ENCODE measurements at places on chromosomes 2 and 18. TPM values are rescaled to one million over a fixed set of nuclear protein-coding genes. Genes with fewer than 3 reads are reported as not detected.

Gene KCNE4
- 25.0 TPM for total RNA-seq

Gene KIAA1328
- 21.1 TPM for total RNA-seq

- no peak overlapping the region for H3K4me3 ChIP-seq
- DNase-seq: no peak
- no peaks in the 10 kb centered on the region for H3K4me1 ChIP-seq
- H3K27me3 ChIP-seq: no peaks in the 10 kb centered on the region
- H3K36me3 ChIP-seq: no peaks in the 10 kb centered on the region
Observed at GRCh38 chr18:67862069-67862468, 345.5 kb upstream of the DSEL start.

- H3K27ac ChIP-seq: no peak overlapping the region
- DNase-seq: no peak
- no peaks in the 10 kb centered on the region for H3K36me3 ChIP-seq
- H3K4me3 ChIP-seq: no peak overlapping the region
- H3K4me1 ChIP-seq: no peaks in the 10 kb centered on the region
Observed at GRCh38 chr18:73896685-73897084, 250.9 kb downstream of the FBXO15 start.

DNA sequence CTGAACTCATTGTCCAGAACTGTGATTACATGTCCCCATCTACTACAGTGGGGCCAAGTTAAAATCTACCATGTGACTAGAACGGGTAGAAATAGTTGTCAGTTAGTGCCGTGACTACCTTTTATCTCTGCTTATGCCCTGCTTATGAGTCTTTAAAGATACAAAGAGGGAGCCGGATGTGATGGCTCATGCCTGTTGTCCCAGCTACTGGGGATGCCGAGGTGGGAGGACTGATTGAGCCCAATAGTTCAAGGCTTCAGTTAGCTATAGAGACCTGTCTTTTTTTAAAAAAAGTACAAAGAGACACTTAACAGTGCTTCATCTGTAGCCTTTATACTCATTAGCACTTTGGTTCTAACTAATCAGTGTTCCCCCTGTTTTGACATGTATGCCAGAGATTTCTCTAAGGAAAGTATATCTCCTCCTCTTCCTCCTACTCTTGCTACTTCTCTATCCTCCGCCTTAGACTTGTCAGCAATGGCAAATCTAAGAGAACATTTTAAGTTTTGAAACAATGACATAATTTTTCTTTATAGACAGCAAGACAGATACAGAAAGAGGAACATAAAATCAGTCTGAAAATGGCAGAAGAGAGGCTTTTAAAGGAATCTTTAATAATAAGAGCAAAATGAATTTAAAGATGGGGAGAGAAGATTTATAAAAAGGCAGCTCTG, 45.0 kb downstream of the NBEAL1 start:
- no peak for DNase-seq
- H3K4me1 ChIP-seq: no peaks in the 10 kb centered on the region
- peaks cover 3% of the 10 kb centered on the region for H3K36me3 ChIP-seq
- no peaks in the 10 kb centered on the region for H3K27me3 ChIP-seq
- no peak overlapping the region for H3K4me3 ChIP-seq

DNA sequence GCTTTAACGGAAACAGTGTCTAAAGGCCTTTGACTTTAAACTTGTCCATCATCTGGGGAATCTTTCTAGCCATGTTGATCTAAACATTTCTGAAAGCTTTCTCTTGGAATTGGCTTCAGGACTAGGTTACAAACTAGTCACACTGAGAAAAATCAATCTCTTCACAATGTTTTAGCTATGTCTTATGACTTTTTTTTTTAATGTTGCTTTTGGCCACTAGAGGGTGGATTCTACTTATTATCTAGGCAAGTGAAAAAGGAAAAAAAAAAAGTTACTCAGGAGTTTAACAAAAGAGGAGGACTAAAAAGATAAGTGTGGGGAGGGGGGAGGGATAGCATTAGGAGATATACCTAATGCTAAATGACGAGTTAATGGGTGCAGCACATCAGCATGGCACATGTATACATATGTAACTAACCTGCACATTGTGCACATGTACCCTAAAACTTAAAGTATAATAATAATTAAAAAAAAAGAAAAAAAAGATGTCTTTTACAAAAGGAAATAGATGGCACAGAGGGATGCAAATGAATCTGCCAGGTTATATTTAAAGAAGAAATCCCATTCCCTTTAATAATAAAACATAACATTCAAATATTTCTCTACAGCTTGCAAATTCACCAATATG, 160.4 kb upstream of the PID1 start:
- H3K27me3 ChIP-seq: no peaks in the 10 kb centered on the region
- DNase-seq: no peak
- no peaks in the 10 kb centered on the region for H3K4me1 ChIP-seq

GRCh38 chr18:76395609-76396008, 99.4 kb downstream of the ZNF516 start:
- H3K36me3 ChIP-seq: no peaks in the 10 kb centered on the region
- peak; percentile 77 for DNase-seq
- no peaks in the 10 kb centered on the region for H3K27me3 ChIP-seq
- no peak overlapping the region for H3K27ac ChIP-seq

Gene CABYR
- total RNA-seq: 1.3 TPM

Gene KATNAL2
- total RNA-seq: 2.4 TPM

DNA sequence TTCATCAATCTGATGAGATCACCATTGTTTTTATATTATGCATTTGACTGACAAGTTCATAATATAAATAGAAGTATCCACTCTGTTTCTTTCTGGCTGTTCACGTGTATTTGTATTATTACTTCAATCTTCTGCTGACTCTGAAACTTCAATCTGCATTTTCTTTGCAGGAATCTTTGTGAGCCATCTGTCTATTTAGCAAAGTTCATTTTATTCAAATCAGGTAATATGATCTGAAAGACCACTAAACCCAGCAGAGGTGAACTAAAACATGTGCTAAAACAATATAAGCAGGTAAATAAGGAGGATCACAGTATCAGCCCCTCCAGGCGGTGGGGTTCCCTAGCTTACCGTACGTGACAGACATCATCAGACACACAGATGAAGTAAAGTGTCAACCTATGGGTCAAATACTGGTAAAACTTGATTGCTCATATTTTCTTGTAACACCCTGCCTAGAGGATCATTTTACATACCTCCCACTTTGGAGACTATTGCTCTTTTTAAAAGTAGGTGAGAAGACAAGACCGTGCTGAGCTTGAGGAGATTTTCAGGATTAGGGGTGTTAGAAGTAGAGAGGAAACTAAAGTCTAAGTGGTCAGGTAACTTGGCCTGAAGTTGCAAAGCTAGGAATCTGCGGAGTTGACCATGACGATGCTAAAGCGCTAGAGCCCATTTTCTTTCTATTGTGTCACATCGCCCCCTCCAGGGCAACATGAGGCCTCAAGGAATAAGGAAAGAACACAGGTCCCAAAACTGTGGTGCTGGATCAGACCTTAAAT, 9.0 kb downstream of the DTNB start:
- no peak for DNase-seq
- H3K27ac ChIP-seq: no peak overlapping the region
- H3K4me3 ChIP-seq: peak overlapping the region; percentile 10

DNA sequence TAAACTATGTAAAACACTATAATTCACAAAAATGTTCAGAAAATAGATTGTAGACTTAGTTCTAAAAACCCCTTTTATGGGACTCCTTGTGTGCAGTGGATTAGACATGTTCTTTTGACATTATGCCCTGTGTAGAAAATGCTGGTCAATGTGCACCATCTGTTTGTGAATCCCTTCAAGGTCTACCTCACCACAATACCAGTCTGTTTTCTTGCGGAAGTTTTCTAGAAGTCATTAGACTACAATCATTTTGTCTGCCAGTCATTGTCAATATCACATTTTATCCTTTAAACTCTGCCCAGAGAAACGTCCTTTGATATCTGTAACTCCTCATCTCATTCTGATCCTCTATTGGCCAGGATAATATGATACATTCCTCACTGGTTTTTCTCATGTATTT, 7.8 kb downstream of the ITGA4 start:
- H3K36me3 ChIP-seq: peaks cover 9% of the 10 kb centered on the region
- DNase-seq: no peak

DNA sequence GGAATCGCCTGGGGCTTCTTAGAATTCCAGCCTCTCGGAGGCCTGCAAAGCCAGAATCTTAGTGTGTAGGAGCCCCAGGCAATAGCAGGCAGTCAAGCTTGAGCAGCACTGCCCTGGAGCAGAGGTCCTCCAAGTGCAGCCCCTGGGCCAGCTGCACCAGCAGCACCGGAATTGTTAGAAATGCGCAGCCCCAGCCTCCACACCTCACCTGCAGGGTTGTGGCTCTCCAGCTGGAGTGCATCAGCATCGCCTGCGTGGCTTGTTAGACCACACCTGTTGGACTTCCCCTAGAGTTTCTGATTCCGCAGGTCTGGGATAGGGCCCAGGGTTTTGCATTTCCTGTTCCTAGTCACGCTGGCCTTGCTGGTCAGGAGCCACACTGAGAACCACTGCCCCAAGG, 100.3 kb downstream of the ASAP2 start:
- no peak overlapping the region for H3K27ac ChIP-seq
- no peaks in the 10 kb centered on the region for H3K4me1 ChIP-seq
- no peaks in the 10 kb centered on the region for H3K27me3 ChIP-seq
- no peak for DNase-seq
- no peaks in the 10 kb centered on the region for H3K36me3 ChIP-seq

Gene CERKL
- 0.33 TPM for total RNA-seq

GRCh38 chr2:240896871-240897692, 1.1 kb upstream of the MAB21L4 start:
- H3K27me3 ChIP-seq: no peaks in the 10 kb centered on the region
- H3K27ac ChIP-seq: peak overlapping the region; percentile 80
- no peaks in the 10 kb centered on the region for H3K4me1 ChIP-seq
- no peak overlapping the region for H3K4me3 ChIP-seq
- no peak for DNase-seq
- H3K36me3 ChIP-seq: no peaks in the 10 kb centered on the region

DNA sequence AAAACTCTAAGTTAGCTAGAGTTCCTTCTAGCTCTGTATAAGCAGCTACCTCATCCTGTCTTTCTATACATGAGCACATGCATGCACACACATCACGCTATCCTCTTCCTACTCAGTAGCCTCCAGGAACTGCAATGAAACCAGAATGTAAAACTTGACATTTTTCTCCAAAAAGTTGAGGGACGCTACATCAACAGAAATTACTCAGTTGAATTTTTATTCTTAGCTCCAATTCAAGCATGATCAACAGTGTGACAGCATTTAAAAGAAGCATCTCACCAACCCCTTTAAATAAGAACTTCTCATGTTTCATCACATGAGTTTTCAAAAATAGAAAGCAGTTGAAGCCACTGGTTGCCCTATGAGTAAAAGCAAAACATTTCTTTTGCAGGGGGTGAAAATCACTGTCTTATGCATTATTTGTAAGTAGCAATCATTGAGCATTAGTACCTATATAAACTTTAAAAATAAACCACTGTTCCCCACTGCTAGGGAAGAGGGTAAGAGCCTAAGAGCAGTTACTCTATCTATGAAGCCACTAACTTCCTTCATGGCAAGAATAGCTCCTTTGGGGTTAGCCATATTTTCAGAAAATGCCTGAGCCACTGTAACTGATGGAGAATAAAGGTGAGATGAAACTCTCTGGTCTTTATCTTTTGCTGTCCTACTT, 77.9 kb upstream of the ARL5A start:
- no peaks in the 10 kb centered on the region for H3K27me3 ChIP-seq
- H3K36me3 ChIP-seq: no peaks in the 10 kb centered on the region
- no peak overlapping the region for H3K27ac ChIP-seq

Gene IL1F10
- not detected for total RNA-seq

DNA sequence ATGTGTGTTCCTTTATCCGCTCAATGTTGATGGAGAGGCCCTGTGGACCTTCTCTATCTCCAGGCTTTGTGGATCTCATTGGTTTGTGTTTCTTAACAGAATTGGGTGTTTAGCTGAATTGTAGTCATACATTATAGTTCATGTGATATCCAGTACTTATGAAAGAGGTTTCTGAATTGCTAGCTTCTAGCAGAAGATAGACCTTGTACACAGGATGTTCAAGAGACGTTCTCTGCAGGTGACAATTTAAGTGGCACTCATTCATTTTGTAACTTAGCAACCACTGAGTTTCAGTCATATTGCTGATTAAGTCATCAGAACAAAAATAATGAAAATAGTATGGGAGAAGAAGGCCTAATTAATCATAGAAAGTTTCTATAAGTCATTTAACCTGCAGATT, 279.2 kb downstream of the ALPK2 start:
- H3K27ac ChIP-seq: no peak overlapping the region
- H3K4me3 ChIP-seq: no peak overlapping the region

Data from spleen (tissue), 13 donors.